ENCODE measurements at places on chromosomes 5 and 9. TPM values are rescaled to one million over a fixed set of nuclear protein-coding genes. Genes with fewer than 3 reads are reported as not detected.

CYLC2 gene
- total RNA-seq: not detected

DNA sequence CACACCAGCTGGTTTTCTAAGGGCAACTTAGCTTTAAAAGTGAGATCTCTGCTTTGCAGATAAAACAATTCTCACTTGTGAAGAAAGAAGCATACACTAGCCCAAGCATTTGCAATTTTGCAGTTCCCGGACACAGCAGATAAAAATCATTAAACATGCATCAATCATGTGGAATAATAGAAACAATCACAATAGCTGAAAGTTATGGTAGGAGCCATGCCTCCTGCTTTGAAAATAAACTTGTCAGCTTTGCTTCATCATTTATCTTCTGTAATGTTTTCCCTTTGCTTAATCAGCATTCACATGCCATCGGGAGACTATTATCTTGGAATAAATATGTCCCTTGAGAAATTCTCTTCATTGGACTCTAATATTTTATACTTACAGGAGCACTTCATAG, 60.3 kb upstream of the DAB2 start:
- no peak for DNase-seq

- DNase-seq: no peak
These were observed 16.9 kb downstream of the CAMSAP1 start for GRCh38 chr9:135890190-135891026.

GRCh38 chr9:133515615-133516255, 9.0 kb downstream of the MYMK start:
- DNase-seq: no peak

DNA sequence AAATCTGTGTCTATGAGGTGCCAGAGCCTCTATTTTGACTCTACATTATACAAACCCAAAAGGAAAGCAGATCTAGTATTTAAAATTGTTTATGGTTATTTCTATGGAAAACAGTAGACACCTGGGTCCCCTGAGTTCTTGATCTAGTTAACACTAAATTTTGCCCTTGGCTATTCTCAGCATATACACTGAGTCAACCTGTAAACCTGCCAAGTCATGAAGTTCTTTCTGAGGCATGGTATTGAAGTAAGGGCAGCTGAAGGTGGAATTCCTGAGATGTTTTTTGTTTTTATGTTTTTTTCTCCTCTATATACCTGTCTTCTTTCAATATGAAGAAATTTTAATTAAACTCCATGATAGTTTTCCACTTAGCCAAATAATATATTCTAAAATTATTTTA, 120.2 kb downstream of the PDE4D start:
- no peak for DNase-seq

DNA sequence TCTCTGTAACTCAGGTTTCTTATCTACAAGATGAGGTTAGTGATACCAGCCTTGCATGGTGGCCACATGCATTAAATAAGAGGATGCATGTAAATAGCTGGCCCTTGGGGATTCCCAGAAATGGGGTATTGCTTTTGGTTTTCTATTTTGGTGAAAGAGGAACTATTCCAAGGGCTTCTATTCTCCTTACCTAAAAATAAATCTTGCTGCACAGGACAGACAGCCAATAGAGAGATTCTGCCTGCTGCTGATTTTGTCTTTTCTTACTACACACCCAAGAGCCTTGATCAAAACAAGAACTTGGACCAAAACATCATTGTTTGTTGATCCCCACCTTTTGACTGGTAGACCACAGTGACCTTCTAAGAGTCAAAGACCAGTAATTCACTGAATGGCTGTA, 161.8 kb downstream of the PJA2 start:
- no peak for DNase-seq

GRCh38 chr5:122462486-122462885, 150.4 kb downstream of the SNCAIP start:
- no peak for DNase-seq

GRCh38 chr5:131482617-131483016, 152.4 kb downstream of the RAPGEF6 start:
- DNase-seq: no peak
